ENCODE measurements at places on chromosomes 5 and 9. TPM values are rescaled to one million over a fixed set of nuclear protein-coding genes. Genes with fewer than 3 reads are reported as not detected.

SCGB3A2 gene
- total RNA-seq = not detected

SLCO4C1 gene
- under 0.01 TPM for total RNA-seq

C6 gene
- not detected for total RNA-seq

DCP2 gene
- total RNA-seq = 19.6 TPM

TEK gene
- 25.8 TPM for total RNA-seq

CER1 gene
- total RNA-seq = not detected

SGCD gene
- 15.1 TPM for total RNA-seq

ABO gene
- total RNA-seq = not detected

MEIKIN gene
- total RNA-seq = not detected

SPRY4 gene
- total RNA-seq = 23.2 TPM

All from fibroblast of villous mesenchyme (primary cell).